ENCODE measurements at places on chromosomes 16 and 17.
A peak's percentile ranks its signal among the peaks of the same experiment; 100 is the strongest.

GRCh38 chr17:70132505-70132904 is 36.8 kb upstream of the KCNJ2 start:
- DNase-seq: no peak

DNA sequence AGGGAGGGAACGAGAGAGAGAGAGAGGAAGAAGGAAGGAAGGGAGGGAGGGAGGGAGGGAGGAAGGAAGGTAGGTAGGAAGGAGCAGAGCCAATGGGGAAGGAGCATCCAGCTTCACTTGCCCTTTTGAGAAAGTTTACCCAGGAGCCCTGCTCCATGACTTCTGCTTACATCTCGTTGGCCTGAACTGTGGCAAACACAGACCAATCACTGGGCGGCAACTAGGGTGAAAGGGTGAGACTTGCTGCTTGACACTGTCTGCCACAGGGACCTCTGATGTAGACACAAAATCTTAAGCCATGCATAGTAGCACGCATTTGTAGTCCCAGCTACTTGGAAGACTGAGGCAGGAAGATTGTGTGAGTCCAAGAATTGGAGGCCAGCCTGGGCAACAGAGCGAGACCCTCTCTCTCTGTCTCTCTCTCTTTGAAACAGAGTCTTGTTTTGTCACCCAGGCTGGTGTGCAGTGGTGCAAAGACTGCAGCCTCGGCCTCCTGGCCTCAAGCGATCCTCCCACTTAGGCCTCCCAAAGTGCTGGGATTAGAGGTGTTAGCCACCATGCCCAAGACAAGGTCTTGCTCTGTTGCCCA is 19.5 kb upstream of the TUBG2 start:
- DNase-seq: no peak

DNA sequence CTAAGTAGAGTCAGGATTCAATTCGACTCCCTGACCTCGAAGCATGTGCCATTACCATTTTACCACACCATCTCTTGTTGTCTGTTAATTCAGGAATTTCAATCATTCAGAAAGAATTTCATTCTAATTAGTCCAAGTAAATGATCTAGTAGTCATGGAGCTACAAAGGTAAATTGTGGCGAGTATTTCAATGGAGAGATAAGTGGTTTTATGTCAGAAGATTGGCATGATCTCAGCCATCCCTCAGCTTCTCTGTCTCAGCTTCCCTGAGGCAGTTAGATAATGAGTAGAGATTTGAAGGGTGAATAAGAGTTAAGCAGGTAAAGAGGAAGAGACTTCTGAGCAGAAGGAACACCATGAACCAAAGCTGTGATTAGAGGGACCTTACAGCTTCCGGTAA is 93.6 kb downstream of the HS3ST4 start:
- no peak for DNase-seq

GRCh38 chr16:65763640-65764305 is 602.7 kb upstream of the CDH5 start:
- no peak for DNase-seq

DNA sequence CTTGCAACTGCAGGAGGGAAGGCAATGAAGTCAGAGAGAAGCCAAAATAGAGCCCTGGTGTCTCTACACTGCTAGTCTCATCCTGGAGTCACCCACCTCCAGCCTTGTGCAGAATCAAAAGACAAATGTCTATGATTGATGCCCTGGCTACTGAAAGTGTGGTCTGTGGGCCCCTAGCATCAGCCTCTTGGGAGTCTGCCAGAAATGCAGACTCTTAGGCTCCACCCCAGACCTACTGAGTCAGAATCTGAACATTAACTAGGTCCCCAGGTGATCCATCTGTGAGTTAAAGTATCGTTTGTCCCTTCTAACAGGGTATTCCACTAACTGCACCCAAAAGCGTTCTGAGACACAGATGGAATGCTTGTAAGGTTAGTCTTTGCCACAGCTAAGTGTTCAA is 21.2 kb downstream of the EARS2 start:
- no peak for DNase-seq

DNA sequence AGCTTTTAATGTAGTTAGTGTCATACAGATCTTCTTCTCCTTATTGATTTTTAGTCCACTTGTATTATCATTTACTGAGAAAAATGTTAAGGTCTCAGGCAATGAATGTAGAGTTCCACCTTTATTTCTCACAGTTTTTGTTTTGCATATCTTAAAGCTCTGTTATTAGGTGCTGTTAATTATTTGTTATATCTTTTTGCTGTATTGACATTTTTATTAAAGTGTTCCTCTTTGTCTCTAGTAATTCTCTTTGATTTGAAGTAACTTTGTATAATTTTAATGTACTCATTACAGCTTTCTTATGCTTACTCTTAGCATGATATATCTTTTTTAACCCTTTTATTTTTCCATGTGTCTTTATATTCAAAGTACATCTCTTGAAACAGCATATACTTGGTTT is 22.4 kb upstream of the USP43 start:
- no peak for DNase-seq

- DNase-seq: no peak
These were observed 22.9 kb downstream of the FOXN1 start for GRCh38 chr17:28529013-28529400.

- DNase-seq: no peak
These were observed at the start of gene NTN3 for GRCh38 chr16:2471016-2471652. TSS of gene NTN3 (plus strand) at chr16:2471297. CDS start at chr16:2471702, 405 bp downstream.

- no peak for DNase-seq
These were observed 507.9 kb downstream of the CDH13 start for GRCh38 chr16:83134638-83135037.

- no peak for DNase-seq
These were observed 14.1 kb downstream of the MFSD11 start for GRCh38 chr17:76752006-76752405.

GRCh38 chr16:1363501-1364041 is 11.8 kb downstream of the GNPTG start:
- peak; percentile 65 for DNase-seq

GRCh38 chr17:7137171-7137943 is 22.7 kb upstream of the ASGR2 start:
- DNase-seq: no peak

DNA sequence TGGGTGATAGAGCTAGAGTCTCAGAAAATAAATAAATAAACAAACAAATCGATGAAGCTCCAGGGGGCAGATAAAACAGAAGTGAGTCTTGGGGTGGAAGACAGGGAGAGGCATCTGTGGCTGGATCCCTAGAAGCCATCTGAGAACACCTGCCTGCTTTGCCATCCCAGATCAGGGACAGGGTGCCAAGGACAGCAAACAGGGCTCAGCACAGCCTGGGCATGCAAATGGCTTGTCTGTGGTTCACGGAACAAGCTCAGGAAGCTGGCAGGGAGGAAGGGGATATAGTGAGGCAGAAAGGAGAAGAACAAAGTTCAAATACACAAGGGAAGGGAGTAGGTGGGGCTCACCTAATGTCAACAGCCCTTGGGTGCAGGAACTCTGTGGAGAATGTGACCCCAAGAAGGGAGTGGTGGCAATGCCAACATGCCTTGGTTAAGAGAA is 27.5 kb downstream of the TRIM25 start:
- DNase-seq: no peak

- DNase-seq: no peak
These were observed 18.7 kb downstream of the CRISPLD2 start for GRCh38 chr16:84838383-84838948.

- DNase-seq: no peak
These were observed 44.8 kb downstream of the PECAM1 start for GRCh38 chr17:64345689-64346376.

GRCh38 chr16:29745853-29746345 is at the start of gene C16orf54:
TSS of gene C16orf54 (minus strand) at chr16:29745990. CDS start at chr16:29744951, 1,039 bp downstream.
- peak; percentile 84 for DNase-seq

DNA sequence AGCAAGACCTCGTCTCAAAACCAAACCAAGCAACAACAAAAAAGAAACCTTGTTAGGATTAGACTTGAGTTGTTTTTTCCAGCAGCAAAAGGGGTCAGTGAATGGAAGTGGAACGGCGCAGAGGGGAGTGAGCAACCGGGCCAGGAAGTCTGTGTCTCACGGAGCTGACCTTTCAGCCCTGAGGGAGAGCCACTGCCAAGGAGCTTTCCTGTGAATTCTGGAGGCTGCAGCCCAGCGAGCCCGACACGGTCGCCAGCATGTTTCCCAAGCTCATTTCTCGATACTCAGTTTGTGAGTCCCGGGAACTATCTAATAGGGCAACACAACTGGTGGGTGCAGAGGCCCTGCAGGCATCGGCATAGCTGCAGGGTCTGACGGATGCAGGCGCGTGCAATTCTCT is 19.6 kb downstream of the TELO2 start:
- no peak for DNase-seq

DNA sequence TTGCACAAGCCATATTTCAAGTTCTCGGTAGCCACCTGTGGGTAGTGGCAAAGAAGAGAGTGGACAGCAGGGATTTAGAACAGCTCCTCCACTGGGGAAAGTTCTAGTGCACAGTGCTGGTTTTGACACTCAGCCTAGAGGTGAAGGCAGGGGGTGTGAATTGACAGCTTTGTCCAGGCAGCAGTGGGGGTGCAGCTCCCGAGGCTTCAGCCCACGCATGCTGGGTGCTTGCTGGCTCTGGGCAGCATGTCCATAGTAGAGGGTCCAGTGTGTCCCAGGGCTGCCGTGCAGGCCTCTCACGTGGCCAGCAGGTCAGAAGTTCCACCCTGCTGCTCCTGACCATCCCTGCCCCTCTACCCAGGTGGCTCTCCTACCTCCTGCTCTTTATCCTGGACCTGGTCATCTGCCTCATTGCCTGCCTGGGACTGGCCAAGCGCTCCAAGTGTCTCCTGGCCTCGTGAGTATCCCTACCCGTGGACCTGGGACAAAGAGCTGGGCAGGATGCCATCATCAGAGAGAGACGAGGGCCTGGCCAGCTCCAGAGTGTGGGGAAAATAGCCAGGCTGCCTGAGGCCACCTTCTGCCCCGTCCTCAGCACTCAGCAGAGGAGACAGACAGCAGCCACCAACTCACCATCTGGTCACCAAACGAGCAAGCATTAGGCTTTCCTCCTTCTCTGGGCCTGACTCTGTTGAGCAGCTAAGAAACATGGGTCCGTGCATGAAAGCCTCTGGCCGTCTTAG is 29.8 kb downstream of the TTYH2 start:
- no peak for DNase-seq

GRCh38 chr17:62899361-62899760 is 66.7 kb upstream of the TANC2 start:
- DNase-seq: no peak

DNA sequence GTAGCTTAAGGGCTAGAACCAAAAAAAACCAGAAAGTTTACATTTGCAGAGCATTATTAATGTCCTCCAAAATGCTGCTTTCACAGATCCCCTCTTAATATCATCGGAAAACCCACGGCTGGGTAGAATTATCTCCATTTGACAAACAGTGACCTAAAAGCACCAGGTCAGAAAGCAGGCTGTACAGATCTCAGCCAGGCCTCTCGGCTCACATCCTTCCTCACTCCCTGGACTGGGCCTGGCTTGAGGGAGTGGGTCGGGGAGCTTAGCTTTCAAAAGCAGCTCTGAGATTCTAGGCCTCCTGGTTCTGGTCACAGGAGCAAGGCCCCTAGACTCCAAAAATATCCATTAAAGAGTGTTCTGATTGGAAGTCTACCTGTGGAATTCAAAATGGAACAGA is 9.1 kb upstream of the SLC12A3 start:
- DNase-seq: no peak

DNA sequence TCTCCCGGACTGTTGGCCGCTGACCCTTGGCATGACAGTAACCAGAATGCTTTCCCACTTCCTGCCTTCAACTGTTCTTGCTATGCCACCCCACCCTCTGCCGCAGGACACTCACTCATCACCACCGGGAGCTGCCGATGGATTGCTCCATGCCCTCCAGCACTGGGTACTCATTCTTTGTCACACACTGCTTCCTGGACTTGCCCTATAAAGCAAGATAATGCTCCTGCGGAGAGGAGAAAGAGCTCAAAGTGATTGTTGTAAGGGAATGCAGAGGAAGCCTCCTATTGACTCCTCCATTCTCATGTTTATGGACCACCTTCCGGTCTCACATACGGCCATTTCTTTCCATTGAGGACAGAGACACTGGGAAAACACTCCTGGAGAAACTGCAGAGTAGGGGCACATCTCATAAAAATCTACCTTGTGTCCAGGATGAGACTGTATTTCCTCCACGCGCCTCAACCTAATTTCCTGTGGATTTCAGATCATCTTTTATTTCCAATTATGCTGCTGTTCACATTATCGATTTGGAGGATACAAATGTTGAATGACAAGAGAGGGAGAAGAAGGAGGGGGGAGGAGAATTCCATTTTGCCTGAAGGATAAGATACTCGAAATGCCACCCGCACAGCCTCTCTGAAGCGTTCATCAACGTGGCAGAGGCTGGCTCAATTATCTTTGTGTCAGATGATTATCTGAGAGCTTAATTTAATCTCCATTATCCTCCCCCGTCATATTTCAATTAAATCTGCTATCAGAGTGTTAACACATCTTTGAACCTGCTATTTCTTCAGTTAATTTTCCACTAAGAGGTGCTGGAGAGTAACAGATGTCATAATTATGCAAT is 486.1 kb upstream of the SALL1 start:
- no peak for DNase-seq

DNA sequence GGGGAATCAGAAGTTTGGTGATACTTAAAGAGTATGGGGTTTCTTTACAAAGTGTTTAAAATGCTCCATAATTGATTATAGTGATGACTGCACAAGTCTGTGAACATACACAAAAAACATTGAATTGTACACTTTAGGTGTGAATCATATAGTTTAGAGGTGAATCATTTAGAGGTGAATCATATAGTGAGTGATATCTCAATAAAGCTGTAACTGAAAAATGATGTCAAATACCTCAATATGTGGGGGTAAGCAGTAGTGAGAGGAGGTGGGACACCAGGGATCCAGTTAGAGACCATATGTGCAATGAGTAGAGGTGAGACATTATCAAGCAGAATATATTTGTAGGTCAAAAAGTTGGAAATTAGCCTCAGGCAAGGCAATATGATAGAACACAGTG is 264.5 kb downstream of the PMP22 start:
- DNase-seq: no peak

GRCh38 chr16:75482434-75483205 is 12.6 kb downstream of the CHST6 start:
- DNase-seq: no peak

DNA sequence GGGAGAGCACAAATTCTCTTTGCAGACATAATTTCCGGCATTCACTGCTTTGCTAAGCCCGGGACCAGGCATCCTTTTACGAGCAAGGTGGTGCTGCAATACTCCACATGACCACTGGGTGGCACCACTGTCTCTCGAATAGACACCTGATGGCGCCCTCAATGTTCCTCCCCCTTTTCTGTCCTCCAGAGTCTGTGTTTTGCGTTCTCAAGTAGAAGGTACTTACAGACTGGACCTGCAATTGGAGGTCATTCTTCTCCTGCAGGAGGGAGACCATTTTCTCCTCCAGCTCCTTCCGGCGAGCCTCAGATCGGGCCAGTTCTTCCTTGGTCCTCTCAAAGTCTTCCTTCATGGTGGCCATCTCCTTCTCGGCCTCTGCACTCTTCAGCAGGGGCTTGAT is 45.2 kb downstream of the MYH13 start:
- peak; percentile 47 for DNase-seq

Data from activated T-cell treated with anti-CD3 and anti-CD28 coated beads for 1 hour (primary cell).